ENCODE measurements at places on chromosomes 4 and X. TPM values are rescaled to one million over a fixed set of nuclear protein-coding genes. Genes with fewer than 3 reads are reported as not detected.

Gene PWWP3B
- 0.07 TPM for polyA plus RNA-seq

Gene ADH7
- not detected for polyA plus RNA-seq

- no peak for DNase-seq
Observed at GRCh38 chr4:109040441-109040840, 262.0 kb downstream of the COL25A1 start.

GRCh38 chr4:136357556-136357955 is 1174.7 kb downstream of the PCDH18 start:
- DNase-seq: no peak

Gene DDIT4L
- polyA plus RNA-seq: 0.02 TPM

- no peak for DNase-seq
Observed at GRCh38 chr4:155688860-155689259, 22.2 kb downstream of the GUCY1A1 start.

DNA sequence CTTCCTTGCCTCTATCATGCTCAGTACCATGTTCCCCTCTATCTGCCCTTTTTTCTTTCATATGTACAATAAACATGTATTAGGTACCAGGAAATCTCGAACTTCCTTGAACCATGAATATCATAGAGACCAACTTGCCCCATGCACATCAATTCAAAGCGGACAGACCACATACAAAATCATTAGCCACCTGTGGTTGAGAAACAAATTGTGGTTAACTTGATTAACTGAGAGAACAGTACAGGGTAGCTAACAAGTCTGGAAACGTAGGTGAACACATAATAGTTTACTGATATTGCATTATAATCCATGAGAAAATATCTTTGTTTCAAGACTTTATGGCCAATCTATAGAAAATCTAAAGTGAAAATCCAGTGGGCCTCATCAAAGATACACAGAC is 8.2 kb downstream of the CASP3 start:
- DNase-seq: no peak

Gene CFAP99
- polyA plus RNA-seq: not detected

- no peak for DNase-seq
Observed at GRCh38 chr4:66628146-66628545, 917.2 kb downstream of the CENPC start.

Gene BEX1
- 0.09 TPM for polyA plus RNA-seq

GRCh38 chrX:40097504-40098263 is at the start of gene BCOR:
Gene BCOR (minus strand): TSS chrX:40097958. CDS start chrX:40077929, 20,029 bp downstream.
- peak; percentile 63 for DNase-seq
